ENCODE measurements at places on chromosomes 4 and X.

DNA sequence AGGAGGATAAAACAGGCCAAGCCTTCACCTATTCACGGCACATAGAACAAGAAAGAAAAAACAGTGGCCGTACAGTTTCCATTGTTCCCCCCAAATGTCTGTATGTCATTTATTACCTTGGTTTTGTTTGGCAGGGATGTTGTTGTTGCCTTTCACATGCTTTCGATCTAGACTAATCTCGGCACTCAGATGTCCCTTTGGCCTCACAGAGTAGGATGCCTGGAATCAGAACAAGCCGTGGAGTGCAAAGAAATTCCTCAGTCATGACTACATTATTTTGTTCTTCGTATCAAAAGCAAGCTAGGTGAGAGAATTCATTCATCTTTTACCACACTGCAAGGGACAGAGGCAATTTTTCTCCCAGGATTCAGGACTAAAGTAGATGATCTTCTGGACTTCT, 106.9 kb downstream of the SMIM20 start:
- DNase-seq, result no peak

- DNase-seq, result no peak
Observed at GRCh38 chr4:8394061-8394519, 46.4 kb downstream of the ACOX3 start.

DNA sequence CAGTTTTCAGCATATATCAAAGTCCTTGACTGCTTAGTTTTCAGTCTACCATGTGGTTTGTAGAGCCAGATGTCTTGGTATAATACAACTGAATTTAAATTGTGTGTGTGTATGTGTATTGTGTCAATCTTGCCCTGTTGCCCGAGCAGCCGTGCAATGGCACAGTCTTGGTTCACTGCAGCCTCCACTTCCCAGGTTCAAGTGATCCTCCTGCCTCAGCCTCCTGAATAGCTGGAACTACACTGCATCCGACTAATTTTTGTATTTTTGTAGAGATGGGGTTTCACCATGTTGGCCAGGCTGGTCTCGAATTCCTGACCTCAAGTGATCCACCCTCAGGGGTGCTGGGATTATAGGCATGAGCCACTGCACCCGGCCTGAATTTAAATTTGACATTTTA, 6.0 kb upstream of the KLHL5 start:
- no peak for DNase-seq

- no peak for DNase-seq
Observed at GRCh38 chrX:2691543-2692220, 587 bp downstream of the CD99 start.

DNA sequence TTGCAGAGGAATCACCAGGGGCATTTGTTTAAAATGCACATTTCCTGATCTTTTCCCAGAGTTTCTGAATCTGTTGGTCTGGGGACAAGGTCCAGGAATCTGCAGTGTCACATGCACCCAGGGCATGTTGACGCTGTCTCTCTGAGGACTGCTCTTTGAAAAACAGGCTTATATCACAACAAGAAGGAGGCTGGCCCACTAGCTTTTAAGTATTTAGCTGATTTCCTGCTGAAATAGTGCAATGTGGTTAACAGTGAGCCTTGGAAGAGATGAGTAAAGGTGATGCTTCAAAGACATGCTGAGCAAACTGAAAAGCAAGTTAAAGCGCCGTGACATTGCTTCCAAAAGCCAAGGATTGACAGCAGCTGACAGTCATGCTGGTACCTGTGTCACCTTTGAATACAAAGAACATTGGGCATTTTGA, 18.6 kb upstream of the SEPSECS start:
- DNase-seq, result no peak

DNA sequence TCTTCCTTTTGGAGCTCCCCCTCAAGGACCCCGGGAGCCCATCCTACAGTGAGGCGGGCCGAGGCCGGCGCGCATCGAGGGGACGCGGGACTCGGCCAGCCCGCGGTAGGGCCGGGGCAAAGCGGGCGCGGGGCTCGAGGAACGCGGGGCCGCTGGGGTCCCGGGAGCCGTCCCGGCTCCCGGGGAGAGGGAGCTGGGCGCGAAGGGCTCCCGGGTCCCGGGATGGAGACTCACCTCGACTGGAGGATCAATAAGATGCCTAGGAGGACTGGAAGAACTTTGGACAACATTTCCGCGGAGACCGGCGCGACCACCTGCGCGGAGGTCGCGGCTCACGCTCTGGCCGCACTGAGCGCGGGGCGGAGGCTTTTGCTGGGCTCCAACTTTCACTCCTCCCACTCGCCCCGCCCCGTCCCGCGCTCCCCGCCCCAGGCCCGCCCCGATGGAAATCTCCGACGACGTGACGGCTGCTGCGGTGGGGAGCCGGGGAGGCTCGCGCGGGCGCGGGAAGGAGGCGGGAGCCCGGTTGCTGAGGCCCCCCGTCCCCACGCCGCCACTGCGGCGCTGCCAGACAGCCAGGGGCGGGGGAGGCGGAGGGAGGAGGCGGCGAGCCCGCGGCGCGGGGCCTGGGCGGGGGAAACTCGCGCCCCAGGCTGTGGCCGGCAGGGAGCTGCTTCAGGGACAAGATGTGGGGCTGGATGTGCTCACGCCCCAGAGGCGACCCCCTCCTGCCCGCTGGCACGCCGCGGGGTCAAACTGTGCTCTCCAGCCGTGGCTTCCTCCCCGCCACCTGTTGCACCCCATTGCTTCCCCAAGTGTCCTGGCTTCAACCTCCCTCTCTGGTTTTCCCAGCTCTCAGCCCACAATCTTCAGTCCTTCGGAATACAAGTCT, at the start of gene GABRE:
TSS of gene GABRE (minus strand) at position 341 of the 892 bp plus-strand sequence. CDS start at position 290, 51 bp downstream.
- DNase-seq, result no peak

GRCh38 chr4:170423137-170423536, 333.4 kb upstream of the AADAT start:
- DNase-seq, result no peak

- no peak for DNase-seq
Observed at GRCh38 chr4:42396361-42396751, 932 bp upstream of the SHISA3 start.

- DNase-seq, result no peak
Observed at GRCh38 chr4:84492737-84493091, 6.4 kb downstream of the NKX6-1 start.

- DNase-seq, result no peak
Observed at GRCh38 chr4:37908488-37909331, 17.8 kb downstream of the TBC1D1 start.

DNA sequence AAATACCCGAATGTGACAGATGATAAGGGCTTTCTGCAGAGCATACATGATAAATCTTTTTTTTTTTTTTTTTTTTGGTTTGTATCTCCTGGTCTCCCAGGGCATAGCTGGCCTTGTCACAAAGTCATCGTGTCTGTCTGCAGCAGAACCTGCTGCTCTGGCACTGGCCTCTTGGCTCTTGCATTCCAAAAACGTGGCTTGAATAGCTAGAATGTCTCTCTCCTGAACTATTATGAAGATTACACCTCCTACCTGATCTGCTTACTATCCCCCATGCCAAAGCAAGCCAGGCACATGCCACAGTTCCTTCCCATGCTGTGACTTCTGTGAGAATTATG, 50.4 kb upstream of the SCRG1 start:
- DNase-seq, result no peak

- no peak for DNase-seq
Observed at GRCh38 chr4:63325140-63325539, 1084.1 kb downstream of the TECRL start.

DNA sequence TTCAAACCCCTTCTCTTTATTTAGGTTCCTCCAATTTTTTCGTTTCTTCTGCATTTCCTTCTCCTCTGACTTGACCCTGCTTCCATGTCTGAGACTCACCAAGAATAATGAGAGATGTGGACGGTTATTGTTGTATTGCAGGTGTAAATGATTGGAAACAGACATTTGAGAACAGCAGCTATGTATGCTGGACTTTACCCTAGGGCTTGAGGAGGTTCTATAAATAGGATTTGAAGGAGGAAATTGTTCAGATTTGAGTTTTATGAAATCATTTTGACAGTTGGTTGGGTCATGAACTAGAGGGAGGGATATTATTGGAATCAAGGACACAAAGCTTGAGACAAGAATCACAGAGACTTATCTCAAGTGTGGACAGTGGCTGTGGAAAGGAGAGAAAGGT, 614.6 kb upstream of the CPEB2 start:
- no peak for DNase-seq

- DNase-seq, result no peak
Observed at GRCh38 chr4:6672131-6672530, 21.5 kb upstream of the S100P start.

GRCh38 chr4:57234252-57234775, 124.1 kb upstream of the IGFBP7 start:
- no peak for DNase-seq

- DNase-seq, result no peak
Observed at GRCh38 chrX:1178580-1179057, 33.8 kb downstream of the CRLF2 start.

DNA sequence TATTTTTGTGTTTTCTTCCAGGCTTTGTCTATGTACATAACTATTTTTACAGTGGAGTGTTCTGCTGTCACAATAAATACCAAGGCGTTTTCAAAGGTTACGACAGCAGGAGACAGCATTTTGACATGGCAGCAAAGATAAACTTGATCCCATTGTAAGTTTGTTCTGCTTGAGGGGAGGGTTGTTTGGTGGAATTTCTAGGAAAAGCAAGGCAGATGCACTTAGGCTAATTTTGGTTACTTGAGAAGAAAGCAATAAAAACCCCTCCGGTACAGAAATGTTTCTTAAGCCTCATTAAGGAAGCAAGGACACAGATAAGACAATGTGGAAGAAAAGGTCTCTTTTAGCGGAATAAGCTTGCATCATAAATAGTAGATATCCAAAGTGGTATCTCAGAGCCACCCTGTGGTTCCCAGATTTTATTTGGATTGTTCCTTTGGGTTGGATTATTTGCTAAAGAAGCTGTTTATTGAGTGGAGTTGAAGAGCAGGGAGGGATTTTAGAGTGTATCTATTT, 54.3 kb downstream of the CLCN5 start:
- DNase-seq, result no peak

- no peak for DNase-seq
Observed at GRCh38 chr4:134326866-134327265, 125.3 kb upstream of the PABPC4L start.

All from NCI-H2081 (cell line).